ENCODE measurements at places on chromosomes 11 and 22. TPM values are rescaled to one million over a fixed set of nuclear protein-coding genes. Genes with fewer than 3 reads are reported as not detected.
A peak's percentile ranks its signal among the peaks of the same experiment; 100 is the strongest.

- DNase-seq: no peak
These were observed 64.3 kb upstream of the CHRM4 start for GRCh38 chr11:46455834-46456233.

DNA sequence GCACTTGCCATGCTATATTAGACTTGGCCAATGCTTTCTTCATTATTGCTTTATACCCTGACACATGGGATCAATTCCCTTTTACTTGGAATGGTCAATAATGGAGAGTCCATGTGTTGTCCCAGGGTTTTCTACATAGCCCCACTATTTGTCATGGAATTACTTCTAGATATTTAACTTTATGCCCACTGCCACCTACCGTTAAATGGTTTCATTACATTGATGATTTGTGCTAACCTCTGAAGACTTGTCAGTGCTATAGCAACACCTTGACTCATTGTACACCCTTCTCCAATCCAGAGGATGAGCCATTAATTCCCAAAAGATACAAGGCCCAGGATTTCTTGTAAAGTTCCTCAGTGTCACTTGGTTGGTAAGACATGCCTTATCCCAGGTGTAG is 31.4 kb upstream of the SLC22A25 start:
- no peak for DNase-seq

GRCh38 chr11:113615773-113616172 is 90.3 kb downstream of the TMPRSS5 start:
- DNase-seq: peak; percentile 73

- peak; percentile 45 for DNase-seq
These were observed 11.6 kb downstream of the PRR33 start for GRCh38 chr11:1879941-1880720.

Gene LMNTD2
- 0.36 TPM for polyA plus RNA-seq

GRCh38 chr11:122215244-122215992 is 99.4 kb upstream of the BLID start:
- DNase-seq: peak; percentile 95

Gene OR4B1
- polyA plus RNA-seq: not detected

Gene OMP
- not detected for polyA plus RNA-seq

Gene GAB4
- not detected for polyA plus RNA-seq

- peak; percentile 41 for DNase-seq
These were observed 62.9 kb upstream of the WNT11 start for GRCh38 chr11:76269247-76269646.

Gene KRTAP5-11
- not detected for polyA plus RNA-seq

DNA sequence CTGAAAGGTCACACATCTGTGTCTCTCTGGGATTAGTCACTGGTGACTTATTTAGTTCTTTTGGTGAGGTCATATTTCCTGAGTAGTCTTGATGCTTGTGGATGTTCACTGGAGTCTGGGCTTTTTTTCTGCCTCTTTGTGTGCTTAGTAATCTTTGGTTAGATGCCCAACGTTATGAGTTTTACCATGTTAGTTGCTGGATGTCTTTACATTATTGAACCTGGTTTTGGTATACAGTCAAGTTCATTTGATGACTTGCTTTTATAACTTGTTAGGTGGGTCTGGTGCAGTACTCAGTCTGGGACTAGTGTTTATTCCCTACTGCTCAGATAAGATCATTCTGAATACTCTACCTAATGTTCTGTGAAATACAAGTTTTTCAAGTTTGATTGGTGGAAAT is 26.2 kb upstream of the SLC37A2 start:
- DNase-seq: peak; percentile 96

GRCh38 chr11:77446911-77447629 is 26.8 kb downstream of the PAK1 start:
- DNase-seq: no peak

- DNase-seq: no peak
These were observed 72.2 kb upstream of the CCND1 start for GRCh38 chr11:69568809-69569097.

GRCh38 chr11:72812967-72813739 is 1.1 kb upstream of the ATG16L2 start:
- DNase-seq: peak; percentile 93

Gene ANO5
- polyA plus RNA-seq: not detected

Gene TLCD5
- 10.6 TPM for polyA plus RNA-seq

DNA sequence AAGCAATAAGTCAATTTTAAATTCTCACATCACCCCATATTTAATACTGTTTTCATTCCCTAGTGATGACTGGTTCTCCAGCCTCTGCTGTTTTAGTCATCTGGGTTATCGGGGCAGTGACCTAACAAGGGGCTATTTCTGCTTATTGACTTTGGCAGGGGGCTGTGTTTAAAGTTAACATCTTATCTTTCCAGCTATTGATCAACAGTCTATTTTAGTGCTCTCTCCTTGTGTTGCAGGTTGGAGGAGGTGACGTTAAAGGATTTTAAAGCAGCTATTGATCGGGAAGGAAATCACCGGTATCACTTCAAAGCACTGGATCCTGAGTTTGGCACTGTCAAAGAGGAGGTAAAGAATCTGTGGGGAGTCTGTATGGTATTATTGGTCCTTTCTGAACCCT is 7.7 kb upstream of the DLAT start:
- peak; percentile 54 for DNase-seq

DNA sequence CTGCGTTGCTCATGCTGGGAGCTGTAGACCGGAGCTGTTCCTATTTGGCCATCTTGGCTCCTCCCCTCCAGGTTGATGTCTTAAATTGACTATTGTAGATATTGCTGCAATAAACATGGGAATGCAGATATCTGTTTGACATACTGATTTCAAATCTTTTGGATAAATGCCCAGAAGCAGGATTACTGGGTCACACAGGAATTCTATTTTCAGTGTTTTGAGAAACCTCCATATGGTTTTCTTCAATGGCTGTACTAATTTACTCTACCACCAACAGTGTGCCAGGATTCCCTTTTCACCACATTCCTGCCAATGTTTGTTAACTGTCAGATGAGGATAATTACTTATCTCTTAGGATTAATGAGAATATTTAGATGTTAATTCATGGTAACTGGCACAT is 467.0 kb downstream of the LUZP2 start:
- DNase-seq: no peak

- no peak for DNase-seq
These were observed 20.6 kb downstream of the TSPAN4 start for GRCh38 chr11:863023-863909.

- no peak for DNase-seq
These were observed 13.8 kb downstream of the TPST2 start for GRCh38 chr22:26576026-26576680.

Gene CXCR5
- not detected for polyA plus RNA-seq

GRCh38 chr11:121451178-121451985 is 732 bp upstream of the SORL1 start:
- no peak for DNase-seq

DNA sequence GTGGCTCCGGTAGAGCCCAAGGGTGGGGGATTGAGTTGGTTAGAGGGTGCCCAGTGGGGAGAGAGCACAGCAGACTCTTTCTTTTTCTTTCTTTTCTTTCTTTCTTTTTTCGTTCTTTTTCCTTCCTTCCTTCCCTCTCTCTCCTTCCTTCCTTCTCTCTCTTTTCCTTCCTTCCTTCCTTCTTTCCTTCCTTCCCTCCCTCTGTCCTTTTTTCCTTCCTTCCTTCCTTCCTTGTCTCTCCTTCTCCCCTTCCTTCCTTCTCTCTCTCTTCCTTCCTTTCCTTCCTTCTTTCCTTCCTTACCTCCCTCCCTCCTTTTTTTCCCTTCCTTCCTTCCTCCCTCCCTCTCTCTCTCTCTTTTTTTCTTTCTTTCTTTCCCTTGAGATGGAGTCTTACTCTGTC is 4.8 kb upstream of the ALX4 start:
- no peak for DNase-seq

GRCh38 chr11:1782031-1782590 is 18.4 kb upstream of the CTSD start:
- DNase-seq: no peak

DNA sequence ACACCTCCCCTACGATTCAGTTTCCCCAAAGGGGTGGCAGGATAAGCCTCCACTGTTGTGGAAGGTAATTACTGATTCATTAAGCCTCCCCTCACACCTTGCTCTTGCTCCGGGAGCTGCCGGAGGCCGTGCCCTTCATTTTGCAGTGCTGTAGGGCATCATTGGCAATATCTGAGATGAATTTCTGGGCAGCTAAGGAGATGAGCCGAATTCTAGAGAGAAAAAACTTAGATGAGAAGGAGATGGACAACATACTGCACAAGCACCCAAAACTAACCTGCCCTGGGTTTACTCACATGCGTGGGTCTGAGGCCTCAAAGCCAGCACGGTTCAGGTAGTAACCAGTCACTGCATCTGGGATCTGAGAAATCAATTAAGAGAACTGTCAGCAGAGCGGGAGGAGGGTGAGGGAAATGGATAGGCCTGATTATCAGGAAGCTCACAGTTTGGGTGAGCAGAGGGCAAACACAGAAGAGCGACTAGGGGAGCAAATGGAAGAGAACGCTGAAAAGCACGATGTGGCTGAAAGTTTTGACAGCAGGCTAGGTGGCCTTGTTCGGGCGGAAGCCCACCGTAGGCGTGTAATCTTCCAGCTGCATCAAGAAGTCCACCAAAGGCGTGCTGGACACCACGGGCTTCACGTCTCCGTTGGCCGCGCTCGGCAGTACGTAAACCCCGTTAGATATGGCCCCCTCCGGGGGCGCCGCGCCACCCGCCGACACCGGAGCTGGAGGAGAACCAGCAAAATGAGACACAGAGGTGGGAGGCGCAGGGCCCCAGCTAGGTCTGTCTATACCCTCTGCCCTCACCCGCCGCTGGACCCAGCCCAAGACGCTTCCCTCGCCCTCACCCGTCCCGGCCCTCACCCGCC is 689 bp downstream of the TAF10 start:
- DNase-seq: peak; percentile 58

DNA sequence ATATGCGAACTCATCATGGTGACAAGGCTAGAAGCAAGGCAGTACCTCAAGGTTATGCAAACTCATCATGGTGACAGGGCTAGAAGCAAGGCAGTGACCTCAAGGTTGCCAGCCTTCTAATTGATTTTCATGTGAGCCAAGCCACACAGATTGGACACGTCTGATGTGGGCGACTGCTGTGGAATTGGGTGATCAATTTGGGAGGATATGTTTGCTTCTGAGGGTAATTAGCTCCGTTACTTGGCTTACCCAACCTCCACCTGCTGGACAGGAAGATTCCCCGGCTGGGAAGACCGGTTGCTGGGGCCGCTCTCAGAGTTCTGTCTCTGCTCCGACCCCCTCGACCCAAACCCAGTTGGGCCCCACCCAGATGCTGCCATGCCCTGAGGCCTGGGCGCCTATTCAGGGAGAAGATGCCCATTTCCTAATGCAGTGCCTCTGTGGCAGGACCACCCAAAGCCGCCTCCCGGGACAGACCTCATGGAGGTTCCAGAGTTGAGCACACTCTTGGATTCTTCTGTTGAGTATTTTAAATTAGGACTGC is 69.9 kb upstream of the SHANK2 start:
- no peak for DNase-seq

Gene OR2AG2
- polyA plus RNA-seq: not detected

GRCh38 chr11:126414615-126415014 is 59.1 kb downstream of the ST3GAL4 start:
- DNase-seq: peak; percentile 8

DNA sequence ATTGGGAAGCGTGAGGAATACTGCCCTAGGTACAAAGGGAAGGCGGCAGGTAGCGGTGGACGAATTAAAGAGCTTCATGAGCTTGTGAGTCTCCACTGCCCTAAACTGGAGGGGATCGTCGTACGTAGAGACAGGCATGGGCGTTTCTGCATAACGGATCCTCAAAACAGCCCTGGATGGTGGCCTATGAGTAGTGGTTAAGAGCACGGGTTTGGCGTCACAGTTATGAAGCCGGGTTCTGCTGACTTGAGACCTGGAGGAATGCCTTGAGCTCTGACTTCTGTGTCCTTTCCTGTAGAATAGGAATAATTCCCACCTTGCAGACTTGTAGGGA is 335 bp downstream of the TMEM138 start:
- peak; percentile 90 for DNase-seq

- DNase-seq: no peak
These were observed 3.8 kb downstream of the SELENOO start for GRCh38 chr22:50204571-50204970.

DNA sequence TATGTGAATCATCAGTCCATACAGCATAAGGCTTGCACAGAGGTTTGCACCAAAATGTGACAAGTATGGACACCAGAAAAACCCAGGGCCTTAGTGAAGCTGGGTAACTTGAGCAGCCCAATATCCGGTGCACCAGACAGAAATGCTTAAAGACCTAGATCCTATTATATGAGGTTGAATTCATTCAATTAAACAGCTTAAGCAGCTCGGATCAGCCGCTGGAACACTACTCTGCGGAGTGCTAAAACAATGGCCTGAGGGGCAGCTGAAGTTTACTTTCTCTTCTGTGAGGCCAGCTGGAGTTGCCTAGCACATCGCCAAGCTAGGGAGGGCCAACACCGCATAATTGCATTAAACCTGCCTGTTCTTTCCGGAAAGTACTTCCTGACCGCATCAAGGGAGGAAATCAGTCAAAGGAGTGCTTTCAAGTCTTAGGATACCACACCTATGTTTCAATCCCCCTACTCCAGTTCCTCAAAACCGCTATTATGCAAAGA is 17.0 kb upstream of the FAM181B start:
- no peak for DNase-seq

Gene TCIRG1
- 75.9 TPM for polyA plus RNA-seq

DNA sequence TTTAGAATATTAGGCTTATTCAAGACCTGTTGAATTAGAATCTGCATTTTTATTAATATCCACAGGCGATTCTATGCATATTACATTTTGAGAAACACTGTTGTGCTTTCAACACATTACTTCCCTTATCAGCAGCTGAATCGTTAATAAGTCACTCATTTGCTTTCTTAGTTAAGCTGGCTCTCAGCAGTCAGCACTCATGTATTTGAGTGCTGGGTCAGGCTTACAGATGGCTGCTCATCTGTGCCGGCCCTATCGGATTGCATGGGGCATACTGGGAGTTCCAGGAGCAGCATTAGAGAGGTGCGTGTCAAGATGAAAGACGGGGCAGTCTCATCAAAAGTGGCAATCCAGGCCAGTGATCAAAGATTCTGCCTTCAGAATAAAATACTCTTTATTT is 10.8 kb upstream of the OR51L1 start:
- no peak for DNase-seq

Gene ADORA2A
- 0.64 TPM for polyA plus RNA-seq

Gene HBG1
- not detected for polyA plus RNA-seq
